ENCODE measurements at places on chromosomes 1 and 21.

DNA sequence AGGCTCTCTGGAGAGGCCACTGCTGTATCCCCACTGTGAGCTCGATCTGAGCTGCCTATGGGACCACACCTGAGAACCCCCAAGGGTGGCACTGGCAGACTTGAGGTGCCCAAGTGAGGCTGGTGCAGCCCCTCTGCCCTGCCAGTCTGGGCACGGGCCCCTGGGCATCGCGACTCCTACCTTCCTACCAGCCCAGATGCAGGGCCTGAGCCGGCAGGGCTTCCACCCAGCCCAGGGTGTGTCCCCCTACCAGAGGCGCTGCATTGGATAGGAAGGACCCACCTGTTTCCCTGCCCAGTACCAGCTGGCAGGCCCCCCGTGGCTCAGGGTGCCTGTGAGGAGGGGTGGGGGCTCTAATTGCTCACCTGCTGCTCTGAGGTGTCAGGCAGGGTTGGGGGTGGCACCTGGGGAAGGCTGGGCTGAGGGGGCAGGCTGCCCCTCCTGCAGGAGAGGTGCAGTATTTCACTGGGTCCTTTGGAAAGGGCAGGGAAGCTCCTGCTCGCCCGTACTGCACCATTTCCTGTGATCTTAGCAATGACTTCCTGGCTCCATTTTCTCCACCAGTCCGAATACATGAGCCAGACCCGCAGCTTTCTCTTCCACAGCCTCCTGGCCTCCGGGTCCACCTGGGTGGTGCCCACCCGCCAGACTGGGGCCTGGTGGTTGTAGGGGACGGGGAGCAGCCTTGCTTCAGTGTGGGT is 11.8 kb downstream of the TP73 start:
- DNase-seq: no peak

GRCh38 chr1:99820546-99820945 is 29.6 kb upstream of the AGL start:
- no peak for DNase-seq

- DNase-seq: no peak
Observed at GRCh38 chr1:53549781-53550180, 90.6 kb downstream of the DMRTB1 start.

DNA sequence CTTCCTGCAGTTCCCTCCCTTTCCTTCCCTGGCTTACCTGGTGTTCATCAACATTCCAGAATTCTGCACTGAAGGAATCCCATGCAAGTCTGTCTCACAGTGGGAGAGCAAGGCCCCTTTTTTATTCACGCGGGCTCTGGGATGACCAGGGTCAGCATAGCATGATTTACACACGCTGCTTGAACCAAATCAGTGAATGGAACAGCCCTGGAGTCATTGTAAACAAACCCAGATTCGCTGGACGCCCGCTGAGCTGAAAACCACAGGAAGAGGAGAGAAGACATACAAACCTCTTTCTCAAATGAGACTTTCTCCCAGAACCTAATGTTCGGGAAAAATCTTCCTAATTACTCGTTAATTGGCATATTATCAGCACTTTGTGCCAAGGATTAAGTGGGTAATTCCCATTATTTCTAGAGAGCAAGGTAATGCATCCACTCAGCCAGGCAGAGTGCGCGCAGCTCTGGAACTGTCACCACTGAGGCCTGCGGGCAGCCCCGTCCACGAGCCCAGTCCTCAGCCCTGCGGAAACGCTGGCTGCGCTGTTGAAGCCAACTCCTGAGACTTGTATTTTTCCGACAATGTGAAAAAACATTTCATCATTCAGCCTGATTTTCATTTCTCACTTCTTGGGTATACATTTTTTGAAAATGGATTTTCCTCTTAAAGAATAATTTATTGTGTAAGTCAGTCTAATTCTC is 140.0 kb downstream of the ETS2 start:
- DNase-seq: no peak

GRCh38 chr1:201585901-201586300 is 47.0 kb downstream of the NAV1 start:
- no peak for DNase-seq

DNA sequence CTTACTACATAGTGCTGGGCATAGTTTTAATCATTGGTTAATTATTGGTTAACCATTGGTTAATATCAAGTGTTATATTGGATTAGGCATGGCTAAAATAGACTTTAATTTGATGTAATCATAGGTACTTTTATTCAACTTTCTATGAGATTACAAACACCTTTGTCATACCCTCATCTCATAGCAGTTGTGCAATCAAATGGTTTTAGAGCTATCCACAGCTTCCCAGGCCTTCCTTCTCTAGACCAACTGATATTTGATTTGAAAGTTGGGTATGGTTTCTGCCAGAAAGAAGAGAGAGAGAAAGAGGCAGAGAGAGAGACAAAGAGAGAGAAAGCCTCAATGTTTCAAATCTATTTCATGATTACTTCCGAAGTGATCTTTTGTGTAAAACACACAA is 9.6 kb upstream of the RGS1 start:
- DNase-seq: no peak

DNA sequence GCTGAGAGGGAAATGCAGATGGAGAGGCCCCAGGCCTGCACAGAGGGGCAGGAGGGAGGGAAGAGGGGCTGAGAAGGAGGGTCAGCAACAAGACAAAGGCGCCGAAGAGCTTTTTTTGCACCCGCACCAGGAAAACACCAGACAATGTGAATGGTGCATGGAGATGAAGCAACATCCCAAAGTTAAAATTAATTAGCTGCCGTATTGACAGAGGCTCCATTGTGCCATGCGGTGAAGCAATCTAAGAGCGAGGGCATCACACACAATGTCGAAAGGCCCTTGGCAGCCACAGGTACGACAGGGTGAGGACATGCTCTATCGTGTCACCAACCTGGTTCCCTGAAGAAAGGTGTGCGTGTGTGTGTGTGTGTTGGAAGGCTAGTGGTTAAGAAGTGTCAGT is 41.2 kb downstream of the SSBP3 start:
- DNase-seq: no peak
